Stimulated activated CD8-positive, alpha-beta memory T cell treated with anti-CD3 and anti-CD28 coated beads, Interleukin-12 subunit alpha, Interleukin-12 subunit beta, amount 100 ng/mL, for 4 hours (primary cell): ENCODE measurements at places on chromosomes 13 and 19.
A peak's percentile ranks its signal among the peaks of the same experiment; 100 is the strongest.

DNA sequence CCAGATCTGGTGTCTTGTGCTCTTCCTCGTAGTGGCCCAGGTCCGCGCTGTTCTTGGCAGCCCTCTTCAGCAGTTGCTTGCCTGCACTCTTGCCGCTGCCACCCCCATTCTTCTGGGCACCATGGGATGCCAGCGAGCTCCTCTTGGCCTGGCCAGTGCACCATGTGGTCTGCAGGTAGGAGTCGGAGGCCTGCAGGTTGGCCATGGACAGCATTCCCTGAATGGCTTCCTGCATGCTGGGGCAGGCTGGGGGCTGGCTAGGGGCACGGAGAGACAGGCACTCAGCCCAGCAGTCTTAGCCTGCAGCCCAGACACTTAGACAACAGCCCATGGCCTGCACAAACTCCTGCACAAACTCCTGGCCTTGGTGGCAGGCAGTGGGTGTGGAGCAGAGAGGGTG is 234.9 kb downstream of the TUBA3C start:
- no peak for DNase-seq

DNA sequence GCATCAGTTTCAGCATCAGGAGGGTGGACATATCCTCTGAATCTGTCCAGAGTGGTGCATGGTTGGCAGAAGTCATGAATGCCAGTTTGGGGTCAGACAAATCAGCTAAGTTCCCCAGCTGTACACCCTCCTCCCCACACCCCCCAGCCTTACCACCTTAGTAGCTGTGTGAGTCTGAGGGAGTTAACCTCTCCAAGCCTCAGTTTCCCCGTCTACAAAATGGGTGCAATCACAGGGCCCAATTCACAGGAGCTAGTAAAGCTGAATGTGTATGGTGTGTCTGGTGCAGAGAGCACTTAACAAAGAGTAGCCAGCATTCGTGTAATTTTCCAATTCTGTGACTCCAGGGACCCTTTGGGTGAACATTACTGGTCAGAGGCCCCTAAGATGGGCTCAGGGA is 13.4 kb upstream of the ZNF358 start:
- no peak for DNase-seq

GRCh38 chr19:6491802-6492592 is 10.1 kb downstream of the TUBB4A start:
- DNase-seq: no peak

DNA sequence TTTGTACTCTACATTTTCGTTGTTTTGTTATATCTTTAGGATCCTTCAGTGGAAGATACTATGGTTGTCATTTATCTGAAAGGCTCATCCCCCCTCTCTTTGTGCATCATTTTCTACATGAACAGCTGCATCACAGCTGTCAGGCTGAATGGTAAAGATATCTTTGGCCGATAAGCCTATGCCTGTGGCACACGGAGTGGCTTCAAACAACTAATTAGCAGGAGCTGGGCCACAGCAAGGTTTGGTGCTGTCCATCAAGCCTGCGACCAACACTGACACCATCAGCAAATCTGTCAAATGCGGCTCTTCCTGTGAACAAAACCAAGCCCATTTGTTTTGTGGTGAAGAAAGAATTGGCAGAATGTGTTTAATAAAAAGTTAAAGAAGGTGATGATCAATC is 334.4 kb downstream of the PCDH9 start:
- DNase-seq: no peak

GRCh38 chr13:25541434-25542123 is 169.8 kb downstream of the ATP8A2 start:
- DNase-seq: no peak

DNA sequence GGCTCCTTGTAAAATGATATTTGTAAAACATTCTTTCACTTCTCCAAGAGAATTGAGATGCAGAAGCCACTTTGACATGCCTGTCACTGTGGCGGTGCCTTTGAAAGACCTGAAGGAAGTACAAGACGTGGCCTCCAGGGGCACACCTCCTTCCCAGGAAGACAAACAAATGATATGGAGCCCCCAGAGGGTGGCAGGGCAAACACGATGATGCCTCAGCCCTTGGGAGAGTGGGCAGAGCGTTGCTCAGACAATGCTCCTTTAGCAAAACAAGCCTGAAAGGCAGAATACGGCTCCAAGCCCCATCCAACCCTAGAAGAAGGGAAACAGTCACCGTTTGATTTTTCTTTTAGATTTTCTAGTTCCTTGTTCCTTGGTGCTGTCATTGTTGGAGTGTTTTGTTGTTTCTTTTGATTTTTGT is 9.2 kb upstream of the ATP12A start:
- no peak for DNase-seq

GRCh38 chr13:32126278-32126677 is 94.7 kb downstream of the FRY start:
- DNase-seq: no peak

- peak; percentile 22 for DNase-seq
These were observed 32.2 kb downstream of the GP6 start for GRCh38 chr19:55005684-55006488.

GRCh38 chr19:17889609-17890214 is 18.0 kb downstream of the SLC5A5 start:
- DNase-seq: no peak

DNA sequence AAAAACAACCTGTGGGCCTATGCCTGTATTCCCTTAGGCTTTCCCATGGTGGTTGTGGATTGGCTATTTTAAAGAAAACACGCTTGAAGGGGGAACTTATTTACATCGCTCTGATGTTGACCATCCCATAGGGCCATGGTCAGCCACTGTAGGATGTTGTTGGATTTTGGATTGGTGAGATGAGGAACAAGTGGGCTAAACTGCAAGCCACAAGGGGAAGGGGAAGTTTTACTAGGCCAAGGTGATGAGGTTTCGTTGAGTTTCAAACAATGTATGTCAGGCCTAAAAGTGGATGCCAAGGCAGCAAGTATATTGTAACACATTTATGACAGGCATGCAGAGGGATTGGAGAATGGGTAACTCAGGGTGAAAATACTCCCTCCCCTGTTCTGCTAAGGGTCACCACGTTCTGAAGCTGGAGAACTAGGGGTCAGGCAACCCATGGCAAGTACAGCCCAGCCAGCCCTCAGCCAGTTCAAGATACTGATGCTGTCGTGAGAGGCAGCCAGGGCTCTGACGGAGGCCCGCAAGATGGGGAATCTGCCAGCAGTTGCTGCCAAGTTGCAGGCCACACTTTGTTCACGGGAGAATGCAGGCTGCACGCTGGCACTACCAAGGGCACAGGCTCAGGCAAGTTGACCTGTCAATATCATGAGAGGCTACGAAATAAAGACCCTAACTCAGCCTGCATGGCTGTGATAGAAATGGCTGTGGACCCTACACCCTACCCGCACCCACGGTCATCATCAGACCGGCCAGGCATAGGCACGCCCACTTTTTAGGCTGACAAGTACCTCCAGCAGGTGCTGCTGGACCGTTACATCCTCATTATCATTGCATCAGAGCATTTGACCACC is 11.1 kb downstream of the IRGC start:
- no peak for DNase-seq

DNA sequence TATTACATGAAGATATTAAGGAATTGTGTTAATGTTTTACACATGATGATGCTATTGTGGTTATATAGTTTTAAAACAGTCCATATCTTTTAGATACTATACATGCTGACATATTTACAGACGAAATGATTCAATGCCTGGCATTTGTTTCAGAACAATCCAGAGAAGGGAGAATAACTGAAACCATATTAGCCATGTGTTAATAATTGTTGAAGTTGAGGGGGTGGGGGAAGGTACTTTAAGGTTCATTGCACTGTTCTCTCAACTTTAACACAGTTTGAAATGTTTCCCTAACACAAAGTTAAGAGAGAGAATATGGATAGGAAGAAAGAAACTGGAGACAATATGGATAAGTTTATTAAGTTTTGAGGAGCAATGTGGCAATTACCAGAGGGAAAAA is 5.8 kb downstream of the CRYL1 start:
- no peak for DNase-seq

- no peak for DNase-seq
These were observed 17.1 kb downstream of the ZNRF4 start for GRCh38 chr19:5472286-5472685.

DNA sequence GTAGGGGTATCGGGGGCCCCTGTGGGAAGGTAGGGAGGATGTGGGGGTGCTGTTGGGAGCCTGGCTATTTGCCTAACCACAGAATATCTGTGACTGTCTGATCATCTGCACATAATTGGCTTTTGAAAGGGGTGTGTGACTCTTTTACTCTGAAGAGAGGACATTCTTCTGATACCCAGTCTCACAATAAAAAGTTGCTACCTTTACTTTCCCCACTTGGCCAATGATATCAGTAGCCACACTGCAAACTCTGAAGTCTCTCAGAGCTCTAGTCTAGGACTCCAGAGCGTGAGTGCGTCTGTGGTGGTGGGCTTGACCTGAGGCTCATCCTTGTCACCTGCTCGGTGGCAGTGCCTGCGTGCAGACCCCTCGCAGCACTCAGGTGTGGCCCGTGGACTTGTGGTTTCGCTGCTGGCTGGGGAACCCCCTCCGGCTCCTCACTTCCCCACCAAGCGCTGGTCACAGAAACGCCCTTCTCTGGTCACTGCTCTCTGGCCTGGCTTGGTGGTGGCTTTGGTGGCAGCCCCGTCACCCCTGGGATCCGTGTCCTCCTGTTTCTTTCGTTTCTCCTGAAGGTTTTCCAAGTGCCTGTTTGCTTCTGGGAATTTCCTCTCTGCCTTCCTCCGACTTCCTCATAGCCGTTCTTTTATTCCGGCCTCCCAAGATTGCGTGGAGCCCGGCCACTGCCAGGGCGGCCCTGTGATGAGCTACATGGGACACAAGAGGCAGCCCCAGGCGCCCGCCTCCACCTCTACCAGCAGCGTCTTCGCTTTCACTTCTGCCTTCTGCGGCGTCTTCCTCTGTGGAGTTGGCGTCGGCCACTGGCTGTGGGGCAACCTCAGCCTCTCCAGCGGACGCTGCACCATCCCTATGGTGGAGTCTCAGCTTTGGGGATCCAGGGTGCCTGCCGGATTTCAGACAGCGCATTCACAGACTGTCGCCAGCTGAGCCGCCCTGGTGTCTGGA is 78.0 kb downstream of the ATP11A start:
- no peak for DNase-seq

GRCh38 chr19:29478578-29479565 is 46.9 kb upstream of the VSTM2B start:
- no peak for DNase-seq

DNA sequence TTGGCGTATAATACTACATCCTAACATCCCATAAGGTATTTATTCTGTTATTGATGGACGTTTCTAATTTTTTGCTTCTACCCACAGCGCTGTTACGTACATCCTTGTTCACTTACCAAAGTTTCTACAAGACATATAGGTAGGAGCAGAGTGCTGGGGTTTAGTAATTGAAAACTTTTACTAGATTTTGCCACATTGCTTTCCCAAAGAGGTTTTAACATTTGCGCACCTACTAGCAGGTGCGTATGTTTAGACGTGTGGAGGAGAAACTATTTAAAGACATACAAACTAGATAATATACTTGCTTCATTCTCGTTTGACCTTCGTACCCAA is 559 bp upstream of the RPL21 start:
- DNase-seq: no peak

DNA sequence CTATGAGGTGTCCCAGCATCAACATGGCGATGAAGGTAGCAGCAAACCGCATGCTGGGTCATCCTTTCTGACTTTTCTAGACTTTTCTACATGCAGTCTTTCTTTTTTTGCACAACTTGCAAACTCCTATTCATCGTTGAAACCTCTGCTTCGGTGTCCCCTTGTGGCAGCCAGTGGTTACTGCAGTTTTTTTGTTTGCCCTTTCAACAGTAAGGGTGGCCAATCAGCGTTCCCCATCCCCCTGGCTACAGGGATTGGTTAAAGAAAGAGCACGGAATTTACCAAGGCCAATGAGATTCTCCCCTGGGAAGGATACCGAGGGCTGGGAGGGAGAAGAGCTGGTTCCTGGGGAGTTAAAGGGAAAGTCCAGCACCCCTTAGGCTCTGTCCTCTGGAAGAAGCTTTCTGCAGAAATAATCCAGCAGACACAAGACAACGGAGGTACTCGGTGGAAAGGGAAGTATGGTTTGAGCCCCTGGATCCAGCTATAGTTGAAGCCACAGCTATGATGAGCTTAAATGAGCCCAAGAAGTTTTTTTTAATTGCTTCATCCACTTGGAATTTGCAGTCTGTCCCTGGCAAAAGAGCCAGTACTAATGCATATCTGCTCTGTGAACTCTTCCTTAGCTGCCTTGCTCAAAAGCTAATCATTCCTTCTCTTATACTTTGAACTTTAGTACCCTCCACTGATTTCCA is 5.6 kb upstream of the LSM4 start:
- peak; percentile 66 for DNase-seq

DNA sequence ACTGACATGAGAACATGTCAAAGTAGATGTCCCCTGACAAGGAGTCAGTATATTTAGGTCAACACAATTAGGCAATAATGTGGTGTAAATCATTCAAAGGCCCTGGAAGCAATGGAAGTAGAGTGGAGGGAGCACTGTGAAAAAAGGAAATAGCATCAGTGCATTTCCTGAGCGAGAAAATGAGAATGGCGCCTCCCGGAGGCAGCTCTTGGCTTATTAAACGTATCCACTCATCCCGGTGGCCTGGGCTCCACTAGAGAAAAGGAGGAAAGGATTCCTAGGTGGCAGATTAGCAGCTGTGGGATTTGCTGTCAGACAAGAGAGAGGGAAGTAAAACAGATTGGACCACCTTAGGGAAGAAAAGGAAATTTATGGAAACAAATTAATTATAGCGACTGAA is 173.7 kb upstream of the TMTC4 start:
- DNase-seq: no peak

DNA sequence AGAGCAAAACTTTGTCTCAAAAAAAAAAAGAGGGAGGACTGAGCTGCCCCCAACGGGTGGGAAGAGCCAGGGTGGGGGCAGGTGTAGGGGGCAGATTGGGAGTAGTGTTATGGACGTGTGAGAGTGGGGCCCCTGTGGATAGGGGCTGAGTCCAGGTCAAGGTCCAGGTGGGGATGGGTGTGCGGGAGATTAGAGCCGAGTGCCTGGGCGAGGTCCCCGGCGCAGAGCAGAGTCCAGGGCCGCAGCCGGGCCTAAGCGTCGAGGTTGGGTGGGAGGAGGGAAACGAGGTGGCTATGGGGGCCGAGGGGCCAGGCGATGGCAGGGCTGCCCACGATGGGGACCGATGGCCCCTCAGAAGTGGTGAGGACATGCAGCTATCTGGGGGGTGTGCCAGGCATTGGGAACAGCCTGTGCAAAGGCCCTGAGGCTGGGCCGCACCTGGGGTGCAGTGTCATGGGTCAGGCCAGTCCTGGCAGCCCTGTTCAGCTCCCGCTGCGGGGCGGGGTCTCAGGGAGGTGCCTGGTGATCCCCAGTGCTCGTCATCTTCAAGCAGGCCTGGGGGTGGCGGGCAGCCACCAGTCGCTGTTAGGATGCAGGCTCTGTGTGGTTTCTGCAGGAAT is 12.3 kb upstream of the MISP start:
- DNase-seq: no peak

GRCh38 chr13:77810430-77810829 is 108.2 kb downstream of the EDNRB start:
- DNase-seq: no peak

DNA sequence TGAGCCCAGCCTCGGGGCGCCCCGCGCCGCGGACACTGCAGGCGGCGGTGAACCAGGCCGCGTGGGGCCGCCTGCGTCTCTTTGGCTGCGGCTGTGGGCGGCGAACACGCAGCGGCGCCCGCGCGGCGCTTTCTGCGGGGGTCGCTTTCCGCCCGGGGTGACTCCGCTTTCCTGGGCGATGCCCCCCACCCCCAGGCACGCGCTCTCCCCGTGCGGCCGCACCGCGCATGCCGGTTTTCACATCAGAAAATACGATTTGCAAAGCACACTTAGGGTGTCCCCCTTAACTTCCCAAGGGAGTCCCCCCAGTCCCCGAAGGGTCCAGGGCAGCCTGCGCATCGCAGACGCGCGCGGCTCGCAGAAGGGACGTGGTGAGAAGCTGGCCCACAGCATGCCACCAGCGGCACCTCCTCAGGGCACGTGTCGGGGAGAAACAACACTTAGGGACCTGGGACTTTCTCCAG is 5.3 kb downstream of the F7 start:
- DNase-seq: peak; percentile 17
